ENCODE measurements at places on chromosomes 6 and 20.

DNA sequence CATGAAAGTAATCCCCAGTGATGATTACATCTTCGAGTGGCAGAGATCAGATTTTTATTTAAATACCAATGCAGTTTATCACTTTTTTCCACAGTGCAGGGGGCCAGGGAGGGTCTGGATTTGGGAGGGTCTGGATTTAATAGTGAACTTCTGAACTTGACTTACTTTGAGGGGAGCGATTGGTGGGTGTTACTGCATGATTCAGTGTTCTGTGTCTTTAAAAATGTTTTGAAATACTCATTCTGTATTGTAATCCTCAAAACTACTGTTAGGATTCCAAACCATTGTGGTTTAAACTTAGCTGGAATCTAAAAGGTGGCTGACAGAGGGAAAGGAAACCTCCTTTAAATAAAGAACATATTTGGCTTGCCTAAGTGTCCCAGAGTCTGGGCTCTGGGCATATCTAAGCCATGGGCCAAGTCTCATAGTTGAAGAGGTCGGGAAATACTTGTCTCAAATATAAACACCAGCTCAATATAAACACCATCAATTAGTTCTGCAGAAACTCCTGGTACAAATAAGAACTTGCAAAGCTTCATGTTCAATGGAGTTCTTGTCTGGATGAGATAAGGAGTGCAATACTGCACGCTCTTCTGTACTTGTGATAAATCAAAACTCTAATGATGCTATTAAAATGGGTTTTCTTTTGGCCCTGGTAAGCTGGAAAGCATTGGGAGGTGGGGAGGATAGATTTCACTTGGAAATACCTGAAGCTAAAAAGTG lies 14.4 kb downstream of the JARID2 start:
- DNase-seq: no peak

GRCh38 chr6:17871189-17871519 lies 116.3 kb downstream of the KIF13A start:
- no peak for DNase-seq

- DNase-seq: no peak
Observed at GRCh38 chr6:124887872-124888580, 74.2 kb upstream of the RNF217 start.

DNA sequence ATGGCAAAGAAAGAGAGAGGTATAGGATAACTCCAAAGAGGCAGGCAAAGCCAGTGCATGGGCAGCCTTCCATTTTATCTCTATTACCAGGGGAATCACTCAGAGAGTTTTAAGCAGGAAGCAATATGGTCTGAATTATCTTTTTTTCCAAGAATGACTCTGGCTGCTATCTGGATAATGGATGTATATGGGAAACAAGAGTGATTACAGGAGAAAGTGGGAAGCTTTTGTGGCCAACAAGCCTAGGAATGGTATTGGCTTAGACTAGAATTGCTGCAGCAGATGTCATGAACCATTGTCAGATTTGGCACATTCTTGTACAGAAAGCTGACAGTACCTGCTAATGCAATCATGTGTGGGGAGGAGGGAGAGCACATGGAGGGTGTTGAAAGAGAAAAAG lies 73.0 kb upstream of the BTBD3 start:
- DNase-seq: peak; percentile 38

DNA sequence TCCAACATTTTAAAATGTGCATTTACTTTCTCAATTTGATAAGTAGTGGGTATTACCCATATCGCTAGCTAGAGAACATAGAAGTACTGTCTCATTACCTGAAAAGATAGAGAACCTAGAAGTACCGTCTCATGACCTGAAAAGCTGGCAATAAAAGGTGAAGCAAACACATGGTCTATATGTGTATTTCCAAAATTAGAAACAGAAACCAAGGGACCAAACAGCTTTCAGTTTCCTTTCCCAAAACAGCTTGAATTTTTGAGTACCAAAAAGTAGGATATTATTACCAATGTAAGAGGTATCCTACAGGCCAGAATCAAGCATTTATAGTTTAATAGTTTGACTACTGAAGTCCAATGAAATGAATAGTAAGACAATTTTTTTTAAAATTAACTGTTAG lies 77.2 kb downstream of the KIF13A start:
- DNase-seq: no peak

- DNase-seq: peak; percentile 74
Observed at GRCh38 chr20:44643596-44644229, 7.8 kb downstream of the ADA start.

GRCh38 chr6:33013608-33014007 lies 4.2 kb upstream of the HLA-DOA start:
- no peak for DNase-seq

GRCh38 chr6:13049666-13050254 lies 278.6 kb downstream of the TBC1D7 start:
- DNase-seq: no peak

- DNase-seq: no peak
Observed at GRCh38 chr6:149482545-149483333, 2.1 kb downstream of the ZC3H12D start.

GRCh38 chr6:56875961-56876360 lies 78.9 kb upstream of the BEND6 start:
- no peak for DNase-seq

- no peak for DNase-seq
Observed at GRCh38 chr6:140586426-140587061, 1212.1 kb upstream of the CITED2 start.

- DNase-seq: peak; percentile 36
Observed at GRCh38 chr6:117034971-117035370, 157.9 kb downstream of the RFX6 start.

DNA sequence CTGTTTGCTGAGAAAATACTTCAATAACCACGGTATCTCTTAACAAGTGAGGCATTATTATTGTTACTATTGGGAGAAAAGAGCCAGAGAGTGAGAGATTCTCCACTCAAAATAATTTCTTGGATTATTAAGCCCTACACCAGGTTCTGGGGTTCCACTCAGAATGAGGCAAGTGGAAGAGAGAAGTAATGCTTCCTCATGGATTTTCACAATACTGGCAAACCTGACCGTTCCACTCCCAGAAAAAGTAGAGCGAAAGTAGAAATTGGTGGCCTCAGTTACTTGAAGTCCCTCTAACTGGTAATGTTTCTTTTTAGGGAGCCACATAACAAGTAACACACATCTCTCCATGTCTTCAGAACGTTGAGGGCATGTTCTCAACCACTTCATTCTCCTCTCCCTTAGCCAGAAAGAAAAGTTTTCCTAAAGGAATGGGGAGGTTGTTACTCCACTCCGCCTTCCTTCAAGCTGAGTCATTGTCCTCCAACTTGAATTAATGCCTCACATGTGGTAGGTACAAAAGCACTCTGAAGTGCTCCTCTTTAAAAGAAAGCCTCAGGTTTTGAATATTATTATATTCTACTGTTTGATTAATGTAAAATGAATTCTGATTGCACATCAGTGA lies 1.9 kb downstream of the BAG2 start:
- no peak for DNase-seq

GRCh38 chr20:62590309-62591121 lies 51.8 kb upstream of the SLCO4A1 start:
- DNase-seq: no peak

- no peak for DNase-seq
Observed at GRCh38 chr20:34375977-34376430, 12.9 kb downstream of the ITCH start.

GRCh38 chr20:16580147-16580546 lies 6.9 kb upstream of the KIF16B start:
- DNase-seq: peak; percentile 47

- DNase-seq: no peak
Observed at GRCh38 chr6:134416418-134417154, 98.7 kb upstream of the SGK1 start.

DNA sequence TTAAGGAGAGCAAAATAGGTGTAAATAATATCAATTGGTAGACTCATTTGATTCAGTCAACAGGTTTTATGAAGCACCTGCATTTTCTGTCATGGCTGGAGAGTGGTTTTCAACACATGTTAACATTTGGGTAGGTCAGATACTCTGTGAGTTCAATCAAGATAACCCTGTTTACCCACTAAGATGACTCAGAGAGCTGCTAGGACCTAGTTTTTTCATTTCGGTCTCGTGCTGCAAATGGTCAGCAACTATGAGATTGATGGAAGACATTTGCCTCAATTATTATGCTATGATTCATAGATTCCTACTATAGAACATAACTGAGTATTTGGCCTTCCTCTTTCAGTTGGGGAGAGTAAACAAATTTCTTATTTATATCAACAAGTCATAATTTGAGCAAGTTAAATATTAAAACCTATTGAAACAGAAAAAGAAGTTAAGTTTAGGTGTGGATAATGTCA lies 391.4 kb upstream of the CITED2 start:
- DNase-seq: no peak

- DNase-seq: no peak
Observed at GRCh38 chr6:33696548-33697518, 14.7 kb downstream of the UQCC2 start.

GRCh38 chr20:25127761-25128537 lies 46.0 kb upstream of the VSX1 start:
- no peak for DNase-seq

DNA sequence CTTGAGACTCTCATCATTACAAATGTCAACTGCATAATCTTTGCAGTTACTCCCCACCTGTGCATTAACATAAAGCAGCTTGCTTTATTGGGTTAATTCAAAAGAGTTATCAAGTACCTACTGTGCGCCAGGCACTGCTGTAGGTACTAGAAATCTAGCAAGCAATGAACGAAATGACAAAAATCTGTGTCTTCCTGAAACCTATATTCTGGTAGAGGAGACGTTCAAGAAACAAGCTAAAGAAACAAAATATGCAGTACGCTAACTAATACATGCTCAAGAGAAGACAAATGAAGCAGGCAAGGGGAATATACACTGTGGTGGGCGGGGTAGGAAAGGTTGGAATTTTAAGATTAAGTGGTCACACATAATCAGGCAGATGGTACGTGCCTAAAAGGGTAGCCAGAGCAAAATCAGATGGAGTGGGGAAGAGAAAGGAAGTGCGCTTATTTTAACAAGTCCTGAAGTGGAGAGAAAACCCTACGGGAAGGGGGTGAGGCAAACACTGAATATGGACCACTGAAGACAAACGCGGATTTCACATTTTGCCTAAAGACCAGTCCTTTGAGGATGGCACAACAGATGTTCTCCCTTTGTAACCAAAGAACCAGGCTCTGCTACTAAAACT lies 1.2 kb downstream of the ELOVL2 start:
- DNase-seq: no peak

DNA sequence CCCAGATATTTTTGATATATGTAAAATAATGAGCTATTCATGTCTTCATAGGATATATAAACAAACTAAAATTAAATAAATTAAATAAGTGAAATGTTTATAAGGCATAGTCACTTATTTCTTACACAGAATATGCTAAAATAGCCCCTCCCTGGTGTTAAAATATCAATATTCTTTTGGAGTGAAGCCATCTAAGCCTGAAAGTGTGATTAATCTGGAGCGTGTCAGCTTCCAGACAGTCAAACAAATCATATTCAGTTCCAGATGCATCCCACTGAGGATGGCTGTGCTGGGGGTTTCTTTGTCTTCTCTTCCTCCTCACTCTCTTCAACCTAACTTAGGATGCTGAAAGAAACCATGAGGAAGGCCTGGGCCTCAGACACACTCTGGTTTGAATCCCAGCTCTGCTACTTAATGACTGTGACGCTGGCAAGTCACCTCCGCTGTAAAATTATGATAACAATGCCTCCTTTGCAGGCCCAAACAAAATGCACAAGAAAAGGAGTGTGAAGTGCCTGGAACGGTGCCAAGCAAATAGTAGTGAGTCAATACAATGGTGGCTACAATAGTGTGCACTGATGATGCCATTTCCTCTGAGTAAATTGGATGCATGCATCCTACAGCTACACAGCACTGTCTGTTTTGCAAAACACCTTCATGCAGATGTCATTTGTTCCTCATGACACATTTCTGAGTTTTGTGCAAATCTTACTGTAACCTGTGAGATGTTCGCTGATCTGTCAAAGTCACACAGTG lies 161.4 kb downstream of the FOXC1 start:
- DNase-seq: no peak

GRCh38 chr20:38726804-38727606 lies 2.7 kb downstream of the SLC32A1 start:
- DNase-seq: no peak

DNA sequence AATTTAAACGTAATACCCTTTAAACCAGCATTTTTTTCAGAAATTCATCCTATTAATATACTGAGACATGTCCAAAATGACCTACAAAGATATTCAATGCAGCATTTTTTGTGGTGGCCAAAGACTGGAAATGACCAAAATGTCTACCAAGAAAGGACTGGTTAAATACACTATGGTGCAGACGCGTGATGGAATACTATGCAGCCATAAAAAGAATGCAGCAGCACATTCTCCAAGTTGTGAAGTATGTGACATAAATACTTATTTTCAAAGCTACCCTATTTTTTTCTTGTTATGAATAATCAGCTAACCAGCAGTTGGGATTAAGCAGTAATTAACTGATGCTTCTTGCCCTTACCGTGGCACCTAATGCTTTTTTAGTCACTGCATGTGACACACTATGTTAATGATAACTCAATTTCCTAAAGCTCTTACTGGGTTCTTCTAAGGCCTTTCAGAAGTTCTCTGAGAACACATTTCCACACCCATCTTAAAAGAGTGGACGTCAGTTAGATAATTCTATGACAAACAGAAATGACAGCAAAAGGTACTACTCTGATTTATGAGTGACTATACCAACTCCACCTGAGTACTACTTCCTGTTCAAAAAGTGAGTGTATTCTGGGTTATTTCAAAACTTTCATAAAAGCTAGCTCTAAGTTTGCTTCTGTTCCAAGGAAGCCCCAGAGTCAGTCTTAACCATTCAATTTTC lies 24.9 kb downstream of the TTI1 start:
- DNase-seq: no peak

- no peak for DNase-seq
Observed at GRCh38 chr20:25576783-25577530, 8.4 kb downstream of the NINL start.

- no peak for DNase-seq
Observed at GRCh38 chr20:35602851-35603495, 12.7 kb upstream of the SPAG4 start.

GRCh38 chr6:56715741-56716140 lies 73.1 kb upstream of the DST start:
- DNase-seq: no peak

DNA sequence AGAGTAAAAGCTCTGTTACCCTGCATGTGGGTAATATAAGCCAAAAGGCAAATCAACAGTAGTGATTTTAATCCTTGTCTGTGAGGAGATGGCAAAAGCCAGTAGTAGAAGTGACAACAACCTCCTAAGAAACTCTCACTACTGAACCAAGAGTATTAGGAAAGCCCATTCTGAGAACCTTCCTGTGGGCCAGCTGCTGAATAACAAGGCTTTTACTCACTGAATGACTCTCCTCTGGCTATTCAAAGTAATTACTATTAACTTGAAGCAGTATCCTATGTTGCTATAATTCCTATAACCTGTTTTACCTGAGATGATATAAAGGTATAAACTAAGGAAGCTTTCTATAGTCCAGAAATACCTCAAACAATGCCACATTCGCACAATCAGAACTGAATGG lies 55.1 kb downstream of the CHD6 start:
- DNase-seq: no peak
